ENCODE measurements at places on chromosomes 5 and 9.
A peak's percentile ranks its signal among the peaks of the same experiment; 100 is the strongest.

GRCh38 chr5:178288401-178289368 is 56.1 kb upstream of the PHYKPL start:
- no peak for DNase-seq

GRCh38 chr5:61823781-61824180 is 482.2 kb upstream of the KIF2A start:
- peak; percentile 35 for DNase-seq

- DNase-seq, result no peak
Observed at GRCh38 chr9:134970719-134971118, 53.0 kb upstream of the FCN1 start.

- DNase-seq, result no peak
Observed at GRCh38 chr9:127168756-127169574, 46.5 kb upstream of the ANGPTL2 start.

- DNase-seq, result no peak
Observed at GRCh38 chr5:101174981-101175380, 271.9 kb upstream of the ST8SIA4 start.

- DNase-seq, result no peak
Observed at GRCh38 chr5:157454273-157454672, 5.7 kb upstream of the NIPAL4 start.

Measured in NCI-H1436 (cell line).